Activated CD8-positive, alpha-beta memory T cell treated with anti-CD3 and anti-CD28 coated beads for 48 hours (primary cell): ENCODE measurements at places on chromosomes 4 and X.

- DNase-seq, result no peak
Measured at GRCh38 chr4:23894021-23894420, 4.2 kb upstream of the PPARGC1A start.

GRCh38 chr4:8893624-8894423 is 22.2 kb upstream of the HMX1 start:
- DNase-seq, result no peak

DNA sequence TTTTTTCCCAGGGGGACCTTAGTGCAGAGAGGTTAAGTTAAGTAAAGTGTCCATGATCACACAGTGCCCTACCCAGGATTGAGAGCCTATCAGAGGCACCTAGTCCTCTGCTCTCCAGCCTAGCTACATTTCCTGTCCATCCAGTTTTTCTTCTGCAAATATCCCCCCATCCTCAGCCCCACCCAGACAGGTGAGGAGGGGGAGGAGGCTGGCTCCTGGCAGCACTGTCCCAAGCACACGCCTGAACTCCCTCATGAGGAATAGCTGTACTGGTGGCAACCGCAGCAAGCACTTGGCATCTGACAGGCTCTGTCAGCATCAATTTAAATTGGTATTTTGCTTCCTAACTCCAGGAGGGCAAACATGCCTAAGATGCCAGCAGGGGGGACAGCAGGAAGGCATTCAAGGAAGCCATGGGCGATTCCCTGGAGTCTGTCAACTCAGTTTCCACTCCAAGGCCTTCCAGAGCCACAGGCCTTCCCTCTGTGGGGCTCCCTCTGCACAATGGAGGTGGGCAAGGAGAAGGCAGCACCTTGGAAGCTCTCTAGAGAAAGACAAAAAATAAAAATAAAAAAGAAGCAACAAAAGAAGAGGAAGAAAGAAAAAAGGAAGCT is 6.4 kb upstream of the FRMPD3 start:
- DNase-seq, result no peak

DNA sequence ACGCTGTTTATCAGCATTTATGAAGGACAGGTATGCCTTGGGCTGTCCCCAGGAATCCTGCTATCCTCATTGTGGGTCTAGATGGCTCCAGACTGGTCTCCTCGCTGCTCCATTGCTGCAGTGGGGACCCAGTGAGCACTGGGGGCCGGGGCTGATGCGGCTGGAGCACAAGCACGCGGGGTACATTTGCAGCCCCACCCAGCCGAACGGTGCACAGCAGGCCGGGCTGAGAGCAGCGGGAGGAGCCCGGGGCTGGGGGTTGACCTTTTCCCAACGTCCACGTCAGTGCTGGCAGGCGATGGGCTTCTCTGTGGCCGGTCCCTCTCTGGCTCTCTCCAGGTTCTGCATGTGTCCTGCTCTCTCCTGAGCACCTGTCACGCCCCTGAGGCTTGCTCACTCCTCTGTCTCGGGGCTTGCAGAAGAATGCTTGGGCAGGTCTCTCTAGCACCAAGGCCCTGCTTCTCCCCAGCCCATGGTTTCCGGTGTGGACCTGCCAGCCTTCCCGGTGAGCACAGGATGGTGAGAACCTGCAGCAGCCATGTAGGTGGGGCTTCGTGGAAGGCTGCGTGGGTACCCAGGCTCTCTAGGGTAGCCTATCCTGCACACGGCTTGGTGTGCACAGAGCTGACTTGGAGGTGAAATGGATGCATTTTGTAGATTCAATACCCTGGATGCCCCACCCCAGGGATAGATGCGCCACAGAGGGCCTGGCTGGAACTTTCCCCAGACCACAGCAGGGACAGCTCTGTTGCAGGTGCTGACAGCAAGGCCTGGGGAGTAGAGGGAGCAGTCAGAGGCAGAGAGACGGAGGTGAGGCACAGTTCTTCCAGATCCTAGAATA is 89.1 kb upstream of the ADRA2C start:
- no peak for DNase-seq

DNA sequence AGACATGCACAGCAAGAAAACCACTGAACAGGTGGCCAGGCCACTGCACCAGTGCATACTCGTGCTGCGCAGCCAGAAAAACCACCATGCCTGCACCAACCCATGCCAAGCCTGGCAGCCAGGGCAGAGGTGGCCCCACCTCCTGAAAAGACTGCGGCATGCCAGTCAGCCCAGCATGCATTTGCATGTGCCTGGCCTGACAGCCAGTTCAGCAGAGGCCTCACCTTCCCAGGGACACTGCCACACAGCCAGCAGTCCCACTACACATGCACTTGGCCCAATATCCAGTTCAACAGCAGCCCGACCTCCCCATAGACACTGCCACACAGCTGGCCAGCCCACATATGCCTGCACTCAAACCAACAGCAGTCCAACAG is 43.5 kb upstream of the DDX60 start:
- no peak for DNase-seq
